Right lobe of liver (tissue), 6 donors: ENCODE measurements at places on chromosomes 13 and 19. TPM values are rescaled to one million over a fixed set of nuclear protein-coding genes. Genes with fewer than 3 reads are reported as not detected.
A peak's percentile ranks its signal among the peaks of the same experiment; 100 is the strongest.

GRCh38 chr13:43095771-43096719 is 72.7 kb downstream of the DNAJC15 start:
- H3K27me3 ChIP-seq, result no peaks in the 10 kb centered on the region
- no peaks in the 10 kb centered on the region for H3K36me3 ChIP-seq
- H3K4me3 ChIP-seq, result no peak overlapping the region
- H3K4me1 ChIP-seq, result no peaks in the 10 kb centered on the region
- no peak overlapping the region for H3K27ac ChIP-seq

GRCh38 chr13:100515410-100515800 is 73.2 kb downstream of the GGACT start:
- no peaks in the 10 kb centered on the region for H3K27me3 ChIP-seq
- H3K36me3 ChIP-seq, result no peaks in the 10 kb centered on the region
- H3K4me3 ChIP-seq, result no peak overlapping the region
- H3K4me1 ChIP-seq, result peaks cover 32% of the 10 kb centered on the region
- no peak for DNase-seq

- DNase-seq, result no peak
- H3K36me3 ChIP-seq, result no peaks in the 10 kb centered on the region
- H3K27me3 ChIP-seq, result no peaks in the 10 kb centered on the region
Measured at GRCh38 chr19:12450844-12451243, 10.0 kb upstream of the ZNF443 start.

GRCh38 chr19:43474986-43475705 is 9.7 kb upstream of the LYPD3 start:
- H3K4me1 ChIP-seq, result no peaks in the 10 kb centered on the region
- no peaks in the 10 kb centered on the region for H3K27me3 ChIP-seq
- peak; percentile 95 for DNase-seq

GRCh38 chr19:32336259-32337083 is 8.9 kb upstream of the ZNF507 start:
- H3K4me3 ChIP-seq, result no peak overlapping the region
- no peak overlapping the region for H3K27ac ChIP-seq
- H3K4me1 ChIP-seq, result no peaks in the 10 kb centered on the region
- no peaks in the 10 kb centered on the region for H3K36me3 ChIP-seq

- DNase-seq, result no peak
- H3K4me3 ChIP-seq, result no peak overlapping the region
- no peak overlapping the region for H3K27ac ChIP-seq
- no peaks in the 10 kb centered on the region for H3K27me3 ChIP-seq
- no peaks in the 10 kb centered on the region for H3K4me1 ChIP-seq
Measured at GRCh38 chr13:100139817-100140216, 50.9 kb downstream of the PCCA start.

DNA sequence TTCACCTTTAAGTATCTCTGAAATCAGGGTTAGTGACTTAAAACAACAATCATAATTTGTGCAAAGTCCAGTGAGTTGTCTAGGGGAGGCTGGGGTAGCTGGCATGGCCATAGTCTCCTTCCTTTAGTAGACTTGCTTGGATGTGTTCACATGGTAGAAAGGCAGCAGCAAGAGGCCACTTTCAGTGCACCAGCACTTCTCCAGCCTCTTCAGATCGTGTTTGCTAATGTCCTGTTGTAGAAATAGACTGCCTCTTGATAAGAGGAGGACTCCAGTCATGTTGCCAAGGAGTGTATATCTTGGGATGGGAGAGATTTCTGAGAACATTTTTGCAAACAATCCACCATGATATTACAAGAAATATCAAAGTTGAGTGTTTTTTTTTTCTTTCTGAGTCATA is 22.9 kb downstream of the WDFY2 start:
- no peak for DNase-seq
- H3K4me1 ChIP-seq, result no peaks in the 10 kb centered on the region
- H3K4me3 ChIP-seq, result no peak overlapping the region
- no peak overlapping the region for H3K27ac ChIP-seq
- H3K36me3 ChIP-seq, result no peaks in the 10 kb centered on the region
- H3K27me3 ChIP-seq, result no peaks in the 10 kb centered on the region

DNA sequence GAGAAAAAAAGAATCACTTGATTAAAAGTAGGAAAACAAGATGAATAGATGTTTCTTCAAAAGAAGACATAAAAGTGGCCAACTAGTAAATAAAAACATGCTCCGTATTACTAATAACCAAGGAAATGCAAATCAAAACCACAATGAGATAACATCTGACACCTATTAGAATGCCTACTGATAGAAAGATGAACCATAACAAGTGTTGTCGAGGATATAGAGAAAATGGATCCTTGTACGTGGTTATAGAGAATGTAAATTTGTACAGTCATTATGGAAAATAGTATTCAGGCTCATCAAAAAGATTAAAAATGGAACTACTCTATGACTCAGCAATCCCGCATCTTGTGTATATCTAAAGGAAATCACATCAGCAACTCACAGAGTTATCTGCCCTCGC is 415.8 kb upstream of the SLITRK5 start:
- H3K4me1 ChIP-seq, result no peaks in the 10 kb centered on the region
- H3K27ac ChIP-seq, result no peak overlapping the region
- no peak overlapping the region for H3K4me3 ChIP-seq
- no peaks in the 10 kb centered on the region for H3K27me3 ChIP-seq

DNA sequence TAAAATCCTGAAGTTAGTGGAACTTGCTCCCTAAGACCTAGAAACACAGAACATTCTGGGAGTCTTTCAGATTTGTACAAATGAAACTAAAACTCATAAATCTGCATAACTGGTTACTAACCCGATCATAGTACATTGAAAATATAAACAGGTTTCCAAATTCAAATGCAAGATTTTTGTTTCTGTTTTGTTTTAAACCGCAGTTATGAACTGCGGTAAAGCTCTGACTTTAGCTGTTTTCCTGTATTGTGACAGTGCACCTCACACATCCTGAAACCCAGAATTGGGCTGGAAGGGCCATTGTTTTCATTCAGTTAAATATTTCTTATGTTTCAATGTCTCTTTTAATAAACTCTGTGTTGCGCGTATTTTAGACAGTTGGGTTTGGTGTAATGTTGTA is 204.7 kb downstream of the SHISA2 start:
- H3K27ac ChIP-seq, result no peak overlapping the region
- no peaks in the 10 kb centered on the region for H3K27me3 ChIP-seq
- no peak for DNase-seq
- no peaks in the 10 kb centered on the region for H3K36me3 ChIP-seq

DNA sequence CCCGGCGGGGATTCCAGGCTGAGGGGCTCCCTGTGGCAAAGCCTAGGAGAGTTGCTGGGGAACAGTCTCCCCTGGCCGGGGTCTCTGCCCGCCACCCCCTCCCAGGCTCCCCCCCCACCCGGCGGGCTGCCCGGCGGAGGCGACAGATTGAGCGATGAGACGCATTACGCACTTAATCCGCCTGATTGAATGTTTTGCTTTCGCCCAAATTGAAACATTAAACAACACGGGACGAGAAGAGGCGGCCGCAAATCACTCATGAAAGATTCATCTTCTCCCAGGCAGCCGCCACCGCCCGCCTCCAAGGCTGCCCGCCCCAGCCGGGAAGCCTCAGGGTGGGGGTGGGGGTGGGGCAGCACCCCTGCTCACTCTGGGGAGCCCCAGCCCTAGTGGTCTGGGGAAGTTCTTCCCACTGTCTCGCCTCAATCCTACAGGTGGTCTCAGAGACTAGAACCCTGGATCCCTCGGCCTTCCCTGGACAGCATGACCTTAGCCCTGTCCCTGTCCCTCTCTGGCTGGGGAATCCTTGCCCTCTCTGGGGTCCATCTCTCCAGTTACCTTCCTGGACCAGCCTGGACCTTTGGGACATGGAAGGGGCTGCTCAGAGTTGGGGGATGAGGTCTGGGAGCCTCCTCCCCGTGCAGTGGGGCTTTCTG is 7.6 kb upstream of the ERFL start:
- no peaks in the 10 kb centered on the region for H3K36me3 ChIP-seq
- H3K27me3 ChIP-seq, result peaks cover 5% of the 10 kb centered on the region

DNA sequence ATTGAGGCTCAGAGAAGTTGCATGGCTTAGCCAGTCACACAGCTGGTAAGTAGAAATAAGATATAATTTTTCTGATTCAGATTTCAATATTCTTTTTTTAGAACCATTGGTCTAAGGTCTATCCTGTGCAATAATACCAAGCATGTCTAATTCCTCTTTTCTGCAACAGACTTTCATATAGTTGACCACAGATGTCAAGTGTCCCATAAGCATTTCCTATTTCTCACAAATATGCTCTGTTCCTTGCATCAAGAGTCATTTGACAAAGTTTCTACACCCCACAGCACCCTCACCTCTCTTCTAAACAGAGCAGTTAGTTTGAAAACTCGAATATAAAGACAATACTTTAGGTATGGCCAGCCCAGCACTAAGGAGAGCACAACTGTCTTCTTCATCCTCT is 26.8 kb upstream of the SACS start:
- H3K27me3 ChIP-seq, result no peaks in the 10 kb centered on the region
- no peak overlapping the region for H3K4me3 ChIP-seq
- H3K4me1 ChIP-seq, result peaks cover 3% of the 10 kb centered on the region
- no peaks in the 10 kb centered on the region for H3K36me3 ChIP-seq

- no peaks in the 10 kb centered on the region for H3K27me3 ChIP-seq
- no peak overlapping the region for H3K27ac ChIP-seq
- no peak overlapping the region for H3K4me3 ChIP-seq
- H3K36me3 ChIP-seq, result no peaks in the 10 kb centered on the region
- DNase-seq, result no peak
Measured at GRCh38 chr19:6234527-6234926, 45.2 kb downstream of the MLLT1 start.

- no peak for DNase-seq
- H3K27ac ChIP-seq, result no peak overlapping the region
- no peaks in the 10 kb centered on the region for H3K4me1 ChIP-seq
- no peak overlapping the region for H3K4me3 ChIP-seq
- H3K27me3 ChIP-seq, result no peaks in the 10 kb centered on the region
Measured at GRCh38 chr13:113448885-113449692, 4.2 kb downstream of the ADPRHL1 start.

DNA sequence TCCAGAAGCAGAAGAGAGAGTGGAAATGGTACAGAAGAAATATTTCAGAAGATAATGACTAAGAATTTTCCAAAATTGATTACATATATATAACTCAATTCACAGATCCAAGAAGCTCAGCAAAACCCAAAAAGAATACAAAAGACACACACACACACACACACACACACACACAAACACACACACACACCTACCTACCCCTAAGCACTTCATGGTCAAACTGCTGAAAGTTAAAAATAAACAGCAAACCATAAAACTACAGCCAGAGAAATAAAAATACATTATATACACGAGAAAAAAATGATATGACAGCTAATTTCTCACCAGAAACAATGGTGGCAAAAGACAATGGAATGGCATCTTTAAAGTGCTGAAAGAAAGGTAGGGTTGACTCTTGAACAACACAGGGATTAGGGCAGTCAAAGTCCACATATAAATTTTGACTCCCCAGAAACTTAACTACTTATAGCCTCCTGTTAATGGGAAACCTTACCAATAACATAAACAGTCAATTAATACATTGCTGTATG is 49.2 kb downstream of the DIAPH3 start:
- H3K27ac ChIP-seq, result no peak overlapping the region
- H3K27me3 ChIP-seq, result no peaks in the 10 kb centered on the region
- DNase-seq, result no peak
- H3K4me3 ChIP-seq, result no peak overlapping the region
- H3K4me1 ChIP-seq, result no peaks in the 10 kb centered on the region
- no peaks in the 10 kb centered on the region for H3K36me3 ChIP-seq

Gene ZNF560
- total RNA-seq, result not detected

Gene ODAD3
- total RNA-seq, result 0.40 TPM

Gene STARD13
- 7.1 TPM for total RNA-seq

Gene URAD
- total RNA-seq, result not detected

Gene F2RL3
- total RNA-seq, result 0.31 TPM

Gene COX7A1
- total RNA-seq, result 2.1 TPM
